Osteoblast (primary cell): ENCODE measurements at places on chromosomes 6 and 20. TPM values are rescaled to one million over a fixed set of nuclear protein-coding genes. Genes with fewer than 3 reads are reported as not detected.

Gene DNAAF9
- total RNA-seq: 10.6 and 11.2 TPM in 2 replicates

Gene GSTA1
- total RNA-seq: not detected in 2 replicates

Gene SLCO4A1
- total RNA-seq: under 0.01 TPM in 1 of 2 replicates, not detected in the other

DNA sequence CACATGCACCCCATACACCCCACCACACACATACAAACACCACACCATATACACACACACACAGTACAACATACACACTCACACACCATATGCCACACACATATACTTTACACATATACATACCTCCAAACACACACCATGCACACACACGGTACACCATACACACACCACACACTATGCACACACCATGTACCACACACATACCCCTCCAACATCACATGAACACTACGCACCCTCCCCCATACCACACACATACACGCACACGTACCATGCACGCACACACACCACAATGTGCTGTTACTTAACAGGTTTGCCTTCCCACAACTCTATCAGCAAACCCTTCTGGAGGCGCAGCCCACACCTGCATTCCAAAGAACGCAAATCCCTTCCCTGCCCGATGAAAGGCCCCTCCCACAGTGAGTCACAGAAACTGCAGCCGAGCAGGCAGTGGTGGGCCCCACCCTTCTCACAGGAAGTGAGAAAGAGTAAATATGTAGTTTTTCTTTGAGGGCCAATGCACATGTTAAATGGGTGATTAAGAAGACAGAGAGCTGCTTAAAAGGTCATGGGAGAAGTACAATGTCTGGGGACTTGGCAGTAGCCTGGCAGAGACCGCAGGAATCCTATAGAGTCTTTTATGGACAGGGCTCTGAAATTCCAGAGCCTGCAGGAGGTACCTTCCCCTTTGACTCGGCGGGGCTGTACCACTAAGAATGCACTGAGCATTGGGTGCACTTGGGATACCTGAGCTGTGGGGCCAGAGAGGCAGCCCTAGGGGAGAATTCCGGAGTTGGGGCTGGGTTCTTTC is 34.1 kb upstream of the EZR start:
- peak; percentile 97 for DNase-seq

DNA sequence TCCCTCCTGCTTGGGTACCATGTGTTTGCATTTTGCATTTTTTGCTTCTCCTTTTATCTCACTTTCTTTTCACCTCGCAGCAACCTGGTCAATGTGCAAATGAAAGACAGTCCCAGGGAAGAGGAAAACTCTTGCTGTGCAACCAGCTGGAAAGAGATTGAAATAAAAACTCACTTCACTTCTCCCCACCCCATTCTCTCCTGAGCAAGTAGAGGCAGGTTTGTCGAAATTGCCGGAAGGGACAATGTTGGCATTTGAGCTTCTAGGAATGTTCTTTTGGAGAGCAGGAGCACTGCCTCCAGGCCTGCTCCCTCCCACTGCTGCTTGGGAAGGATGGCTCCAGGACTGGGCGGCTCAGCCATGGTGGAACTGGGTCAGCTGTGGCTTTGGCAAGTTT is 30.6 kb downstream of the KCNG1 start:
- DNase-seq: no peak

GRCh38 chr6:90224196-90224595 is 72.4 kb downstream of the BACH2 start:
- no peak for DNase-seq

GRCh38 chr6:105485456-105485855 is 82.6 kb upstream of the PREP start:
- no peak for DNase-seq

DNA sequence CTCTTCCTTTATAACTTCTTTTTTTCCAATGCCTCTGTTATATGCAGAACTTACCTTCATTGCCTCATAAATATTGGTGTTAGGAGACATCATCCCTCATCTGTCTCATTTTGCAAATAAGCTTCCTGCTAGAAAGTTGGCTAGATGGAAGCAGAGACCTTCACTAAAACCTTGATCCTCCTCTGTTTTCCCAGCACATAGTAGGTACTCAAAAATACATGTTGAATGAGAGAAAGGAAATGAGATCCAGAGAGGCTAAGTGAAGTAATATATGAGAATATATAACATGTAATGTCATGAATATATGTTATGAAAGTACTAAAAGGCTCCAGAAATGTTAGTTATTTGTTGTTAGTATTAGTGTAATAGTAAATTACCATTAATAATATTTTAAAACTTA is 91.9 kb downstream of the CDKAL1 start:
- no peak for DNase-seq
